Stimulated activated CD8-positive, alpha-beta memory T cell treated with anti-CD3 and anti-CD28 coated beads, Interleukin-7, amount 100 ng/mL, for 1 hour (primary cell): ENCODE measurements at places on chromosomes 4 and X.

GRCh38 chrX:136608295-136608933, 39.5 kb upstream of the CD40LG start:
- no peak for DNase-seq

DNA sequence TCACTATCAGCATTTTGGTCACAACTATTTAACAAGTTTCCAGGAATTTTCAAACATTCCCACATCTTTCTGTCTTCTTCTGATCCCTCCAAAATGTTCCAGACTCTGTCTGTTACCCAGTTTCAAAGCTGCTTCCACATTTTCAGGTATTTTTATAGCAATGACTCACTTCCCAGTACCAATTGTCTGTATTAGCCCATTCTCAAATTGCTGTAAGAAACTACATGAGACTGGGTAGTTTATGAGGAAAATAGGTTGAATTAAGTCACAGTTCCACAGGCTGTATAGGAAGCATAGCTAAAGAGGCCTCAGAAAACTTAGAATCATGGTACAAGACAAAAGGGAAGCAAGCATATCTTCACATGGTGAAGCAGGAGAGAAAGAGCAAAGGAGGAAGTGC, 475.0 kb upstream of the PCDH7 start:
- no peak for DNase-seq

DNA sequence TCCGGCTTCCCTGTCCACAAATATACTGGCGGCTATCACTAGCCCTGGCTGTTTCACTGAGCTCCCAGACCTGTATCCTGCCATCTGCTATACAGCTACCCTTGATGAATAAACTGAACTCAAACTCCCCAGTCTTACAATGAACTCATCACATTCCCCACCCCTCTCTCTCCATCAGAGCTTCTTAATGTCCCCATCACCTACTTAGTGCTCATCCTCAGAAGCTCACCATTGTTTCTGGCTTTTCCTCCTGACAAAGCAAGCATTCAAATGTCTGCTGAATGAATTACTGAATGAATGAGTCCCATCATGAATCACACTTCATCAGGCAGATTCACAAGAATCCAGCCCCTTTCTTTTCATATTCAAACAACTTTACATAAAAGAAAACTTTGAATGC, 5.7 kb upstream of the DGAT2L6 start:
- DNase-seq, result no peak

GRCh38 chr4:128385683-128386304, 98.2 kb upstream of the PGRMC2 start:
- no peak for DNase-seq

- DNase-seq, result no peak
These were observed at the start of gene ENPEP for GRCh38 chr4:110475881-110476818. Gene ENPEP (plus strand): TSS chr4:110476155. CDS start chr4:110476415, 260 bp downstream.

DNA sequence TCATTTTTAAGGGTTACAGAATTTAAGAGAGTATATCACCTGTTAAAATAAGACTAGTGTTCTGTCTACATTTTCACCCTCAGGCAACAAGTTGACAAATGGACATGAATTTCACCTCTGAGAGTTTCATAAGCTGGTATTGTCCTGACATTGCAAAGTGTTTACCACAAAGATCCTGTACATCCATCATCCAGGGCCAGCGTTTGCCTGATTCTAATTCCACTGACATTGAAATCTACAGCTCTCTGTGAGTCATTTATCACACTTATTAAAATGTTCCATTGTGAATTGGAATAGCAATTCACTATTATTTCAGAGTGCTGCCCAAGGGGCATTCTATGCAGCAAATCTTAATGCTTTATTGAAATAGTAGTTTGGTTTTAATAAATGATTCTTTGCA, 1499.4 kb upstream of the PCDH7 start:
- DNase-seq, result no peak

GRCh38 chr4:113781439-113782040, 20.0 kb upstream of the CAMK2D start:
- DNase-seq, result no peak

DNA sequence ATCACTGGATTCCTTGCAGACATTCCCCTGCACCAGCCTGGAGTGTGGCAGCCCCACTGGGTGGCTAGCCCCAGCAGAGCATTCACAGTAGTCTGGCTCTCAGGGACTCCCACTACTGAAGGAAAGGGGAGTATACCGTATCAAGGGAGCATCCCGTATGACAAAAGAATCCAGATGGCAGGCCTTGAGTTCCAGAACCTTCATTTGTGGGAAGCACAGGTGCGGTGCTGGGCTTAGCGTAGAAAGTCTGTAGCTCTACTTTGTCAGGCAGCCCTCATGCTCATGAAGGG, 79.6 kb downstream of the CENPC start:
- no peak for DNase-seq

GRCh38 chrX:117508021-117508420, 608.6 kb downstream of the KLHL13 start:
- DNase-seq, result no peak

GRCh38 chrX:154000051-154000450, 19.7 kb downstream of the IRAK1 start:
- no peak for DNase-seq

- no peak for DNase-seq
These were observed 104.4 kb upstream of the CXCL13 start for GRCh38 chr4:77501240-77501639.

- DNase-seq, result no peak
These were observed 4.5 kb upstream of the TREX2 start for GRCh38 chrX:153450114-153450948.

DNA sequence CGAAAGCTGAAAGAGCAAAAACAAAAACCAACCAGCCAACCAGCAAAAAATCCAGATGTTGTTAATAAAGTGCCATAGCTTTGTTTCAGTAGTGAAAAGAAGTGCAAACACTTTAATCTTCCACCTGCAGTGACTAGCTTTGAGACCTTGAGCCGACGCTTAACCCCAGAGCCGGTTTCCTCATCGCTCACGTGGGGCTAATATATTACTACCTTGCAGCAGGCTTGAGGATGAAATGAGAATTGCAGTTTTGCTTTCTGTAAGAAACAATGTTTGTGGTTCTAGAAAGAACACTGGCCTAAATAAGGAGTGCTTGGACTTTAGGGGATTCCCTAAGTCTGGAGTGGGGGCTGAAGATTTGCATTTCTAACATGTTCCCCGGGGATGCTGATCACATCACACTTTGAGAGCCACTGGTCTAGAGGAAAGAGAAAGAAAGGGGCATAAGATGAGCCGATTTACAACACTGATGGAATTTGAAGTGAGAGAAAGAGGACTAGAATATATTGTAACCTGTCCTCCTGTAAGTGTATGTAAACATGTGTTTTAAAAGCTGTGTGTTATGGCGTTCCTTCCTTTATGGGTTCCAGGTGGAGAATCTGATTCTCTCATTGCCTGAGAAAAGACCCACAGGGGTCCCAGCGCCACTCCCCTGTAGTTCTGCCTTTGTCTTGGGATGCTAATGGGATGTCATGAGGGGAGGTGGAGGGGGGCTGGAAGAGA, 1.4 kb downstream of the FGF2 start:
- no peak for DNase-seq

- DNase-seq, result no peak
These were observed 325.2 kb downstream of the LDB2 start for GRCh38 chr4:16573206-16573605.

DNA sequence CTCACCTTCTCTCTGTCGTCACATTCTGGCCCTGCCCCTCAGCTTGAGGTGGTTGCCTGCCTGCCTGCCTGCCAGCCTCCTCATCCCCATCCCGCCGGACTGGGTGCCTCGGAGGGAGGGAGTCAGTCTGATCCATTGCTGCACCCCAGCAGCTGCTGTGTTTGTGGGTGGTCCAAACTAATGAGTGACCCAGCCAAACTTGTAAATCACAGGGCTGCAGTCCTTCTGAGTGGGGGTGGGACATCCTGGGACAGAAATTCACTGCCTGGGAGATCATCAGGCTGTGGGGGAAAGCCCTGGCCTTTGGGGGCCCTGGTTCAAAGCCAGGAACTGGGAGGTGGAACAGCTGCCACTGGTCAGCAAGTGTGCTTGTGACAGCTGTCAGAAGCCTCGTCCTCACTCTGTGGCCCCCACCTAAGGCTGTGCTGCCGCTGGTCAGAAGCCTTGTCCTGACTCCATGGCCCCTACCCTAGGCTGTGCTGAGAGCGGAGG, 5.6 kb downstream of the GPR78 start:
- DNase-seq, result no peak

DNA sequence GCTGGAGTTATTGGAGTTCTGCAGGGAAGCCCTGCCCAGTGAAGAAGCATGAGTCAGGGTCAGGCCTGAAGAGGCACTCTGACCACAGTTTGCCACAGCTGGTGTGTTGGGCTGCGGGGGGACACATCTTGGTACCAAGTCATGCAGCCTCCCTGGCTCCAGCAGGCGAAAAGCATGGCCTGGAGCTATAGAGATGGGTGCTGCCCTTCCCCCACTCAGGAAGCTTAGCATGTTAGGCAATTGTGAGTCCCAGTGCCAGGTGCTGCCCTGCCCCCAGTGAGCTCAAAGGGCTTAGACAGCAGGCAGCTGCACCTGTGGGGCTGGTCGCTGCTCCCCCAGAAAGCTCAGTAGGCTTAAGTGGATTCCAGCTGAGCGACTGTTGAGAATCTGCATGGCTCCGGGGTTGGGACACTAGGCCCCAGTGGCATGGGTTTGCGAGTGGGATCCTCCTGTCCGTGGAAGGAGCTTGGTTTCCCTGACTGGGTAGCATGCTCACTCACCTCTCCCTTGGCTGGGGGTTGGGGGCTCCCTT, 755.5 kb downstream of the GLUD2 start:
- no peak for DNase-seq

GRCh38 chr4:139962130-139962684, 191.8 kb downstream of the MAML3 start:
- DNase-seq, result no peak

DNA sequence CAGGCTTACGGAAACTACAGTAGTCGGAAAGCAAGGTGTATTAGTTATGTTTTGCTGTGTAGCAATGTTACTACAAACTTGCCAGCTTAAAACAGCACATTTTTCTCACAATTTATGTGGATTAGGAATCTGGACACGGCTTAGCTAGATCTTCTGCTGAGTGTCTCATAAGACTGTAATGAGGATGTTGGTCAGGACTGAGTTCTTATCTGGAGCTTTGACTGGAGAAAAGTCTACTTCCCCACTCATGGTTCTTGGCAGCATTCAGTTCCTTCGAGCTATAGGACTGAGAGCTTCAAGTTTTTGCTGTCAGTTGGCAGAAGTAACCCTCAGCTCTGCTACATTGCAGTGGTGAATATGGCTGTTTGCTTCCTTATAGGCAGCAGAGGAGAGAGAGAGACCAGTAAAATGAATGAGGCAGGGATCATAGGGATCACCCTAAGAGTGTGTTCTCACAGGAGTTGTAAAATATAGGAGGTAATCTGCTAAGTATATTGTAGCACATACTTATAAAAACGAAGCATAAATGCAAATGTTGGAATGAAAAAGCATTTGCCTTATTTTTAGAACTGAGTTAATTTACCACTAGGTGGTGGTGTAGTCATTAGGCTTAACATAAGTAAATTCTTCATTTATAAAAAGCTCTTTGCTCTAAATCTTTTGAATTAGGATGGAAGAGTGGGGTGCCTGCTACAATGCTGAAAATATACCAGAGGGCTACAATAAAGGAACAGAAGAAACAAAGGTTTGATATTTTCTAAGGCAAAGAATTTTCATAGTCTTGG, 38.6 kb downstream of the ALG13 start:
- DNase-seq, result no peak

DNA sequence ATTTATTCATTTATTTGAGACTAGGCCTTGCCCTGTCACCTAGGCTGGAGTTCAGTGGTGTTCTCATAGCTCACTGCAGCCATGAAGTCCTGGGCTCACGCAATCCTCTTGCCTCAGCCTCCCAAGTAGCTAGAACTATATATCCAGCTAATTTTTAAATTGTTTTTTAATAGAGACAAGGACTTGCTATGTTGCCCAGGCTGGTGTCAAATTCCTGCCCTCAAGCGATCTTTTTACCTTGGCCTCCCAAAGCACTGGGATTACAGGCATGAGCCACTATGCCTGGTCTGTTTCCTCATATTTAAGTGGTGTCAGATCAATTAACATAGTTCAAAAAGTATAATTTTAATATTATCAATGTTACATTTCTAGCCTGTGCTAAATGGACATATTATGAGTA, 68.5 kb downstream of the AFF1 start:
- DNase-seq, result no peak
